ENCODE measurements at places on chromosomes 11 and 22.
A peak's percentile ranks its signal among the peaks of the same experiment; 100 is the strongest.

- DNase-seq: no peak
Observed at GRCh38 chr11:23995891-23996290, 501.0 kb upstream of the LUZP2 start.

DNA sequence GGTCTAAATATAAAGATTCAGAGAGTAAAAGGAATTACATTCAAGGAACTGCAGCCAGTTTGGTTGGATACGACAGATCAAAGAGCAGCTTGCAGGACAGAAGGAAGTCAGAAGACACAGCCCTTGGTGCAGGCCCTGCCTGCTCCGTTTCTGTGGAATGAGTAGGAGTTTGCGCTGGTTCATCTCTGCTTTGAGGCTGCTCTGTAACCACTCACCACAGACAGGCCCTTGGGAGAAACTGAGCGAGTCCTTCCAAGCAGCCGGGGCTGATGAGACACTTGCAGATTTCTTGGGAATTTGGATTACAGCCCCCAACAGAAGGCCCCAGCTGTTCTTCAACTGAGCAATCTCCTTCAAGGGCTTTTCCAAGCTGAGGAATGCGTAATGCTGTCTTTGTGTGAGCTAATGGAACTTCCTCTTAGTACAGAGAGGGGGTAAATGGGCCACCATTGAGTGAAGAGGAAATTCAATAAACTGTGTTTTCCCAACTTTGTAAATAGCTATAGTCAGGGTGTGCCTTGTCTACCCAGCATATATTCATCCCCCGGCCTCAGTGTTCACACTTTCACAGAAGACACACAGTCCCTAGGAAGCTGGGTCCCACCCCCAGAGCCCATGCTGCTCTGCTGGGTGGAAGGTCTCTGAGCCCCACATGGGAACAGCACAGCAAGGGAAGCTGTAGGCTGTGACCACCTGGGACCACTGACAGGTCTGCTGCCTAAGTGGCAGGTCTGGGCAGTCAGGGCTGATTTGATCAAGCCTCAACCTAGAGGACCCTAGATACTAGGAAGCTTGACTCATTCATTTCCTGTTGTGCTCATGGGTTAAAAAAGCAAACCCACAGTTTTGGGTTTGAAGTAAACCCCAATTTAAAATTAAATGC, 16.6 kb downstream of the IL10RA start:
- no peak for DNase-seq

DNA sequence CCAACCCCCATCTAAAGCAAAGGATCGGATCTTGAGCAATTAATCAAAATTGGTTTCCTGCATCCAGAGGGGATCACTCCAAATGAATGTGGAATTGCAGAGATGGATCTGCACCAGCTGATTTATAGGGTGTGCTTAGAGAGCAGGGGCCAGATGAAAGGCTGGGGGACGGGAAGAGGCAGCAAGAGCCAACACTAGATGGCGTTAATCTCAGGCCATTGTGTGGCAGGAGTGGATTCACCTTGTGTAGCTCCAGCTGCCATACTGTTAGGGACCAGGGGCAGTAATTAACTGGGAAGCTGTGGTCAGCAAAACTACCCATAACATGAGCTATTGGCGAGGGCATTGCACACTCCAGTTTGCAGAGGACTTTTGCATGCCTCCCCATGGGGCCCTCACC, 35.6 kb downstream of the SERPINH1 start:
- DNase-seq: no peak

DNA sequence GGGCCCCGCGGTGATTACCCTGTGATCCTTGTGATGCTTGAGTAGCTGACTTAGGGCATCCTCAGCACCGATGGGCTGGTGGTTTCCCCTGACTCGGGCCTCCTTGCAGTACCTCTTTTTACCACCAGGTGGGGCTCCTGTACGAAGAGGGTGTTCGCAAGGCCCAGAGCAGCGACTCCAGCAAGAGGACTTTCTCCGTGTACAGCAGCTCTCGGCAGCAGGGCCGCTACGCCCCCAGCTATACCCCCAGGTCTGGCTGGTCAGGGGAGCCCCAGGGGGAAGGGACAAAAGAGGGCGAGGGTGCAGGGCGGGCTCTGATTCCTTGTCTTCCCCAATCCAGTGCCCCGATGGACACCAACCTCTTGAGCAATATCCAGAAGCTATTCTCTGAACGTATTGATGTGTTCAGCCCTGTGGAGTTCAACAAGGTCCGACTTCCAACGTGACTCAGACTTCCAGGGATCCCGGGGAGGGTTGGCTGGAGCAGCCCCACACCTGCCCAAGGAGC, 1.3 kb upstream of the TM7SF2 start:
- DNase-seq: peak; percentile 99

- DNase-seq: no peak
Observed at GRCh38 chr11:34354782-34355181, 3.0 kb downstream of the ABTB2 start.

DNA sequence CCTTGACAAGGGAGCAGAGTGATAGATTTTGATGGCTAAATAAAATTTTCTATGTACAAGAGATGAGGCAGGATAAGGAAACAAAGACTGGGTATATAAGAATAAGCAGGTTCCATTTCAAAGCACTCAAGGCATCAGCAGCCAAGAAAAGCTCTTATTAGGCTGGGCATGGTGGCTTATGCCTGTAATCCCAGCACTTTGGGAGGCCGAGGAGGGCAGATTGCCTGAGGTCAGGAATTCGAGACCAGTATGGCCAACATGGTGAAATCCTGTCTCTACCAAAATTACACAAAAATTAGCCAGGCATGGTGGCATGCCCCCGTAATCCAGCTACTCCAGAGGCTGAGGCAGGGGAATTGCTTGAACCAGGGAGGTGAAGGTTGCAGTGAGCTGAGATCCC, 563.4 kb upstream of the CCDC179 start:
- DNase-seq: no peak

- DNase-seq: no peak
Observed at GRCh38 chr11:33912405-33913361, 20.8 kb upstream of the LMO2 start.

DNA sequence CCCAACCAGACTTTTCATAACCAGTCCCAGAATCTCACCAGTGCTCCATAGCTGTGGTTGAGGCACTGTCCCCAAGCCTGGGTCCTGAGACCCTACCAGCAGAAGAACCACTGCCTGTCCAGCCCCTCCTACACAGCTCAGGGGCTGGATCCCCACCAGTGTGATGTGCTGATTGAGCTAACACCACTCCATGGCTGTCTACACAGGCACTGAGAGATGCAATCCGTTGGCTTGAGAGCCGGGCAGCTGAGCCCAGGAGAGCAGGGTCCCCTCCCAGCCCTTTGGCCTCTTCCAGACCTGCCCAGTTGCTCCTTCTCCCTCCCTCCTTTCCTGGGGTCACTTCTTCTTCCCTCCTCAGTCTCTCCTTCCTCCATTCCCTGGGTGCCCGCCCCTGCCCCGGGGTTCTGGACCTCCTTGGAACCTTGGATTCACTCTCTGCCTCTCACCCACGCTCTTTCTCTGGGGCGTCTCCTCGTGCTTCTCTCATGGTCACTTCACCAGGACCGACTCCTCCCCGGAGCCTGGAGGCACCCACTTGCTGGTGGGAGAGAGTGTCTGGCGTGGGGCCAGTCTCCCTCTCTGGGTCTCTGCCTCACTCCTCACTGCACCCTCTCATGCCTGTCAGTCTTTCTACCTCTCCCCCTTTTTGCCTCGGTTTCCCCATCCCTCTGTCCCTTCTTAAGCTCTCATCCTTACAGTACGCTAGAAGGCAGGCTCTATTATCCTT, 706 bp upstream of the SCYL1 start:
- DNase-seq: no peak

All from T-helper 9 cell (primary cell).